Thymus (tissue), 14 donors: ENCODE measurements at places on chromosomes 6 and 20.

GRCh38 chr6:9272671-9273070 is 837.3 kb upstream of the SLC35B3 start:
- DNase-seq: no peak

DNA sequence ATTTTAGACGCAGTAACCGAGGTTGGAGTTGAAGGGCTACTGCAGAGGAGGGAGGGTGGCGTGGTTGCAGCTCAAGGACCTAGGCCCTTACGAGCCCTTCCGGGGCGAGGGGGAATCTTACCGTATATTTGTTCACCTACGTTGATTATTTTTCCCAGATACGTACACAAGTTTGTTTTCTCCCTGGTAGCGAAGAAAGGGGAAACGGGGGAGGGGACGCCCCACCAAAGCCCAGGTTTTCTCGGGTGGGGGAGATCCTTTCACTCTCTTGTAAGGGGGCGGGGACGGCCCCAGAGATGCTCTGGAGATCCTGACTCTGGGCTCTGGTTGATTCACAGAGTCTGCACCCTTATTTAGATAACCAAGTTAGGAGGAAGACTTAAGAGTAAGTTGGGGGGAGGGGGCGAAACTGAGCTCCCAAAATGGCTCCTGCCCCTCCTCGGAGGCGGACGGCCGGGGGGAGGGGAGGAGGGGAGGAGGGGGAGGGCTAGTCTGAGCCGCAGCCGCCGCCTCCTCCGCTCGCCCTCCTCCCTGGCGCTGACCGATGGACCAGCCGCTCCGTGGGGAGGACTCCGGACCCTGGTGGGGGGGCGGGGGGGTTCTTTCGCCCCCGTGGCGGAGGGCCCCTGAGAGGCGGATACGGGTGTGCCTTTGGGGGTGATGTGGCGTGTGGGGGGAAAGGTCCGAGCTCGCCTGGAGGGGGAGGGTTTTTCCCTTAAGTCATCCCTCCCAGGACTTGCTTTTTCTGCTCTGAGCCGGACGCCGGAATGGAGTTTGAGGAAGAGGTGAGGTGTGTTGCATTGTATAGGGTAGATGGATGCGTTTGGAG is 2.2 kb downstream of the BRD2 start:
- DNase-seq: peak; percentile 70

DNA sequence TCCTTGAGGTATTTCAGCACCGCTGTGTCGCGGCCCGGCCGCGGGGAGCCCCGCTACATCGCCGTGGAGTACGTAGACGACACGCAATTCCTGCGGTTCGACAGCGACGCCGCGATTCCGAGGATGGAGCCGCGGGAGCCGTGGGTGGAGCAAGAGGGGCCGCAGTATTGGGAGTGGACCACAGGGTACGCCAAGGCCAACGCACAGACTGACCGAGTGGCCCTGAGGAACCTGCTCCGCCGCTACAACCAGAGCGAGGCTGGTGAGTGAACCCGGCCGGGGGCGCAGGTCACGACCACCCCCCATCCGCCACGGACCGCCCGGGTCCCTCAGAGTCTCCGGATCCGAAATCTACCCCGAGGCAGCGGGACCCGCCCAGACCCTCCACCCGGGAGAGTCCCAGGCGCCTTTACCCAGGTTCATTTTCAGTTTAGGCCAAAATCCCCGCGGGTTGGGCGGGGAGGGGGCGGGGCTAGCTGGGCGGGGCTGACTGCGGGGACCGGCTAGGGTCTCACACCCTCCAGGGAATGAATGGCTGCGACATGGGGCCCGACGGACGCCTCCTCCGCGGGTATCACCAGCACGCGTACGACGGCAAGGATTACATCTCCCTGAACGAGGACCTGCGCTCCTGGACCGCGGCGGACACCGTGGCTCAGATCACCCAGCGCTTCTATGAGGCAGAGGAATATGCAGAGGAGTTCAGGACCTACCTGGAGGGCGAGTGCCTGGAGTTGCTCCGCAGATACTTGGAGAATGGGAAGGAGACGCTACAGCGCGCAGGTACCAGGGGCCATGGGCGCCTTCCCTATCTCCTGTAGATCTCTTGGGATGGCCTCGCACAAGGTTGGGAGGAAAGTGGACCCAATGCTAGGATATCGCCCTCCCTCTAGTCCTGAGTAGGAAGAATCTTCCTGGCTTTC is 693 bp downstream of the HLA-F start:
- DNase-seq: no peak

- no peak for DNase-seq
Observed at GRCh38 chr20:51104960-51105920, 82.3 kb upstream of the KCNG1 start.

GRCh38 chr6:147366290-147366689 is 142.2 kb upstream of the SAMD5 start:
- no peak for DNase-seq

- no peak for DNase-seq
Observed at GRCh38 chr6:67467341-67467740, 1167.7 kb upstream of the ADGRB3 start.

DNA sequence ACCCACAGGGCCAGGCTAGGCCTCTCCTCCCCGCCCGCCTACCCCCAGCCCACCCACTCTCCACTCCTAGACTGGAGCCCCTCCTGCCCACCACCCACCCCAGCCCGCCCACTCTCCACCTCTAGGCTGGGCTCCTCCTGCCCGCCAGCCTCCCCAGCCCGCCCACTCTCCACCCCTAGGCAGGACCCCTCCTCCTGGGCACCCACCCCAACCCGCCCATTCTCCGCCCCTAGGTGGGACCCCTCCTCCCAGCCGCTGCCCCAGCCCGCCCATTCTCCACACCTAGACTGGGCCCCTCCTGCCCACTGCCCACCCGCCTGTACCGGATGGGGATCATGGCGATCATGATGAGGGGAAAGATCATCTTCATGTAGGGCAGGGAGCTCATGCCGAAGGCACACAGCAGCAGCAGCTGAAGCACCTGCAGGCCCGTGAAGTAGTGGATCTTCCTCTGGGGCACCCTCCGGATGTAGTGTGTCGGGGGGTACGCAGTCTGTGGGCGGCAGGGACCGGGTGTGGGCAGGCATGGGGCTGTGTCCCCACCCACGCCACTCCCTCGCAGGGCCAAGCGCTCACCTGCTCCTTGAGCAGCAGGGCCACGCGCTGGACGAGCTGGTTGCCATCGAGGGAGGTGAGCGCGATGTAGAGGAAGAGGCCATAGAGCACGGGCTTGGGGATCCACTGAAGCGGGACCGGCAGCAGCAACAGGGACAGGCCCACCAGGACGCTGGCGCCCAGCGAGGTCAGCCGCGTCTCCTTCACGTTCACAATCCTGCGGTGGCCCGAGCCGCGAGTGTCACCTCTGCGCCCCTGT is 10.8 kb downstream of the SLC4A11 start:
- DNase-seq: no peak

GRCh38 chr6:119345114-119345513 is 4.4 kb downstream of the MAN1A1 start:
- DNase-seq: no peak

- no peak for DNase-seq
Observed at GRCh38 chr20:33309631-33310030, 26.6 kb downstream of the BPIFB1 start.
